ENCODE measurements at places on chromosomes 11 and 22.
A peak's percentile ranks its signal among the peaks of the same experiment; 100 is the strongest.

DNA sequence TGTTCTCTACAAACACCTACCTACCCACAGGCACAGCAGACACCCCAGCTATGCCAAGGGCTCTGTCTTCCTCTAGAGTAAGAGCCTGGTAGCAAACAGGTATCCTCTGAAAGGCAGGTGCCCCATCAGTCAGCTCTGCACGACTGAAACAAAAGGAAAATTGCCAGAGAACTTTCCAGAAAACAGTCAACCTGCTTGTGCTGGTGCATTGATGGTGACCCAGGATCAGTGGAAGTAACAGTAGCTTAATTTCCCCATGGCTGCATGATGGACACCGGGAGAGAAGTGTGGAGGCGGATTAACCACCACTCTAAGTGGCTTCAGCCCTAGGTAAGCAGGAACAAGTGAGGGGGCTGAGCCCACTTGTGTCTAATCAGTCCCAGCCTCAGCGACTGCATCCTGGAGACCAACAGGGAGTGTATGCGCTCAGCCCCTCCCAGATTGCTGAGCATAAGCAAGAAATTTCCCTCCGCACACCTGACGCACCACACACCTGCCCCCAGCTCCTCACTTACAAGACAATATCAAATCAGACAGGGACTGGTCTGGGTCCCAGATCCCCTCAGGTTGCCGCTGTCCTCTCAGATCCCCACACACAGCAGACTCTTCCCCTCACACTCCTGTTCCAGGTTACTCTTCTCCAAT lies 70.7 kb upstream of the IGLL5 start:
- no peak for DNase-seq

DNA sequence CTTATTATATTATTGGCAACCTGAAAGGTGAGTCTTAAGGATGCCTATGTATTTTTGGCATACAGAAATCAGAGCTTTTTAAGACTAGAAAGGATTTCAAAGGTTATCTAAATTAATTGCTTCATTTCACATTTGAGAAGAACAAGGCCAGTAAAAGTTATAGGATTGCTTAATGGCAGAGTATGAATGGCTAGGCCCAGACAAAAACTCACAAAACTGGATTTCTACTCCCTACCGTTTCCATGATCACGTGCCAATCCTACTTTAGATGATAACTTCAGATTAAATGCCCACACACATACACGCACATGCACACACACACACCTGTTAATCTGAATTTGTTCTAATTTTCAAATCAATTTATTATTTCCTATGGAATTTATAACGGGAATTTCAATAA lies 1.8 kb upstream of the PDE3B start:
- no peak for DNase-seq

- no peak for DNase-seq
These were observed 53.3 kb downstream of the FAT3 start for GRCh38 chr11:92277871-92278270.

- DNase-seq, result no peak
These were observed 99.4 kb upstream of the BLID start for GRCh38 chr11:122215244-122215992.

DNA sequence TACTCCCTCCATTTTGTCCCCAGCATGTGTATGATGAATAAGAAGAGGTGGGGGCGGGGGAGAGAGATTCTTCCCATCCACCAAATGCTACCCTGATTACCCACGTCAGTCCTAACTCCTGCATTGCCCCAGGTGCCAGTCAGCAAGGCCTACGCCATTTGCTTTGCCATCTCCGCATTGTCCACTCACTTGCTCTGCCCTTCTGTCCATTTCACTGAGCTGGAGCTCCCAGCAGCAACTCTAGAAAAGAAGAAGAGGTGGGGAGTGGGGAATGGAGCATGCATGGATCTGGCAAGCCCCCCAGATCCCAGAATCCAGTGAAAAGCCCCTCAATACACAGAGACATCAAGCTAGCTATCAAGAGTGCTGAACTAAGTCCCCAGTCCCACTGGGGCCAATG lies 19.0 kb downstream of the WT1 start:
- no peak for DNase-seq

GRCh38 chr11:61056571-61056970 lies 45.7 kb upstream of the CD5 start:
- DNase-seq, result no peak

- no peak for DNase-seq
These were observed 25.6 kb downstream of the MN1 start for GRCh38 chr22:27775758-27776649.

DNA sequence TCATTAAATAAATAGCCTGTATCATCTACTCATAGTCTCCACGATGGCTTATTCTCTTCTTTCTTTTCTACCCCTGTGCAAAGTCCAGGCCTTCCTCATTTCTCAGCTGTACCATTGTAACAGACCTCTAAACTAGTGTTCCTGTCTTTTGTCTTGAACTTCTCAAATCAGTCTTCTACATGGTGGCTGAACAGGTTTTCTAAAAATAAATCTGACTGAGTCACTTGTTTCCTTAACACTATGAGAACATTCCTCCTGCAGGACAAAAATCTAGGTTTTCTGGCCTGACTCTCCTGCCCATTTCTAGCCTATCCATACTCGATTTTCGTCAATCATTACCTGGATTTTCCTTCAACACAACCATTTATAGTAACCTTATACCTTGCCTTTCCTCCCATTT lies 1080.8 kb upstream of the TENM4 start:
- DNase-seq, result no peak

DNA sequence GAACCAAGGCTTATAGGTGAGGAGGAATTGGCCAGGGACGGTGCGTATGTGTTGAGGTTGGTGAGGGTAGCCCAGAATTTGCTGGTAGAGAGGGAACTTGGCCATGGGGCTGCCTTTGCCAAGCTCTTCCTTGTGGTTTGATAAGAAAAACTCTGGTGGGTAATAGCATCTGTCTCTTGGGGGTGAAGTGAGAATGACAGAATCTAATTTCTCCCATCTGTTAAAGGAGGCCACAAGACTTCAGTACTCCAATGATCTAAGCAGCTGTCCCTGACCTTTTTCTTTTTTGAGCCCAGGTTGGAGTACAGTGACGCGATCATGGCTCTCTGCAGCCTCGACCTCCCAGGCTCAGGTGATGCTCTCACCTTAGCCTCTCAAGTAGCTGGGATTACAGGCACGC lies 36.0 kb upstream of the PICK1 start:
- DNase-seq, result no peak

GRCh38 chr11:86072211-86072610 lies 3.3 kb upstream of the PICALM start:
- DNase-seq, result no peak

DNA sequence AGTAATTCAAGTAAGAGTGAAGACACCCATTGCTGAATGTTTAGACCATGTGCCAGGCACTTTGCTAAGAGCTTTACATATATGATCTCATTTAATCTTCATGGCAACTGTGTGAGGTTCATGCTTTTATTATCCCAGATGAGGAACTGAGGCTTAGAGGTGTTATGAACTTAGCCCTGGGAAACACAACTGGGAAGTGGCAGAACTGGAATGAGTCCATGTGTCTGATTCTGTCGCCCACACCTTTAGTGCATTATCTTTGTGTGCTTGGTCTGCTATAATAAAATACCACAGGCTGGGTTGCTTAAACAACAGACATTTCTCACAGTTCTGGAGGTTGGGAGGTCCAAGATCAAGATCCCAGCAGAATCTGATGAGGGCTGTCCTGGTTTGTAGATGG lies 108.7 kb upstream of the PLET1 start:
- DNase-seq, result no peak

GRCh38 chr11:64770120-64770519 lies 8.2 kb downstream of the SF1 start:
- DNase-seq, result no peak

GRCh38 chr11:110966131-110966530 lies 253.9 kb upstream of the ARHGAP20 start:
- no peak for DNase-seq

DNA sequence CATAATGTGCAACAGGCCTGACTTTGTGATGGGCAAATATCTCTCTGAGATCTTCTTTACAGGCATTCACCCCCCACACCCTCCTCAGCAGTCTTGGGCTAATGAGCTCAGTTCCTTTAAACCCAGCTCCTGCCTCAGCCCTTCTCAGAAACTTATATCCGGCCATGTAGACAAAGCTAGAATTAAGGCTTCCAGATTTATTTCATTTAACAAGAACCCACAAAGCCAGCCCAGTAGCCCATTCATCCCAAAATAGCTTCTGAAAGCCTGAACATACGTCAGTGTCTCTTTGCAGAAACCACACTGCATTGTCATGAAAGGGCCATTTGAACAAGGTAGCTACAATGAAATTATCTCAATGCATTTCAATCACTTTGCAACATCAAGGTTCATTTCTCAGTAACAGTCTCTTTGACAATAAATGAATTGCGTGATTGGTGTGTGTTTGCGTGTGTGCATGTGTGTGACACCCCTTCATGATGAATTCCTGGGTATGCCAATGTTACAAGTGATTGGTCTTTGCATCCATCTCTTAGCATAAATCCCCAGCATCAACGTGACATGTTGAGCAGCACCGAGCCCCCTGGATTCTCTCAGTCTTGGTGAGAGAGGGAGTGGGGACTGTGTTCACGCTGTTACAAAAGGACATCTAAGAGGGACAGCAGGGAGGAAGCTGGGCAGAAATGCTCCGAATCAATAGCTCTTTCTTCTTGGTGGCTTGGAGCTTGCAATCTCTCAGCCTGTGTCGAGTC lies 299.6 kb downstream of the KIRREL3 start:
- DNase-seq, result no peak

DNA sequence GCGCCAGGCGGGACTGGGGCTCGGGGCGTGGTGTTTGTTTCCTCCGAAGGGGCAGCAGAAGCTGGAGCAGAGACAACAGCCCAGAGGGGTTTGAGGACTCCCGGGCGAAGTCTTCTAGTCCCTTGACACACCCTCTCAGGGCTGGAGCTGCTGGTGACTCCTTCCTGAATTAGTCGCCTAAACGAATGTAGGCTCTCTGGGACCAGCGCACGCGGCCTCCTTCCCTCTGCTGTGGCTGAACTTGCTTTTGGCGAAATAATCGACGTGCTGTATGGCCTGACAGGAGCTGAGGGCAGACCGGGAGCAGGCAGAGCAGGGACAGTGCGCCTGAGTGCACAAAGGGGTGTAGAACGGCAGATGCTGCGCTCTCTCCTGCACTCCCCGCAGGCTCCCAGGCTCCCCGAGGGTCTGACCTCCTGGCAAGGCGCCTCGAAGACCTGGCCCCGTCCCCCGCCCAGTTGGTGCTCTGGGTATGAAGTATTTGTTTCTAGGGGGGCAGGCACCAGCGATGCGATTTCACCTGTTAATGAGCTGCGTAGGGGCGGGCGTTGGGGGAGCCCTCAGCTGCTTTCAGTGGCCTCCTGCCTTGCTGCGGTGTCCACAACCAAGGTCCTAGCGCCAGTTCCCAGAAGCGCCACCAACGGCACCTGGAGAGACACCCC lies 5.3 kb downstream of the SLC17A6 start:
- DNase-seq, result no peak

DNA sequence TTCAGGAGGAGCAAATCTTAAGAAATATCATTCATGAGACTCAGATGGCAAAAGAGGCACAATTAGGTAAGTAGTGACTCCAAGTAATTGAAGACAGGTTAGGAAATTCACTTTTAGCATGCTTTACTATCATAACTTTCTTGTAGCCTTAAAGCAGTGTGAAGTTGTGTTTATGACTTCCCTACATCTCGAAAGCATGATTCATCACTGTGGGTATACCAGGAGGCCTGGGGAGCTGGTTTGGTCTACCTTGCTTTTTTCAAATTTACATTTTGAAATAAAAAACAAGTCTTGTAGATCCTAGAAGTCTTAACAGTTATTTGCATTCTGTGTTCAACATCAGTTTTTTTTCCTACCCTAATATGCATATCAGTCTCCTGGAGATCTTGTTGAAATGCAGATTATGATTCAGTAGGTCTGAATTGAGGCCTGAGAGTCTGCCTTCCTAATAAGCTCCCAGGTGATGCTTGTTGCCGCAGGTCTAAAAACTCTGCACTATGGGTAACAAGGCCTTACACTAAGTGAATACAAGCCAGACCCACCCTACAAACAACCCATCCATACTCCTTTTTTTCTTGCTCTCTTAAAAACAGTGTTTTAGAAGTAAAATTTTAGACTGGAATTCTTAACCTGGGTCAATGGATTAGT lies 41.4 kb downstream of the TTC17 start:
- no peak for DNase-seq

DNA sequence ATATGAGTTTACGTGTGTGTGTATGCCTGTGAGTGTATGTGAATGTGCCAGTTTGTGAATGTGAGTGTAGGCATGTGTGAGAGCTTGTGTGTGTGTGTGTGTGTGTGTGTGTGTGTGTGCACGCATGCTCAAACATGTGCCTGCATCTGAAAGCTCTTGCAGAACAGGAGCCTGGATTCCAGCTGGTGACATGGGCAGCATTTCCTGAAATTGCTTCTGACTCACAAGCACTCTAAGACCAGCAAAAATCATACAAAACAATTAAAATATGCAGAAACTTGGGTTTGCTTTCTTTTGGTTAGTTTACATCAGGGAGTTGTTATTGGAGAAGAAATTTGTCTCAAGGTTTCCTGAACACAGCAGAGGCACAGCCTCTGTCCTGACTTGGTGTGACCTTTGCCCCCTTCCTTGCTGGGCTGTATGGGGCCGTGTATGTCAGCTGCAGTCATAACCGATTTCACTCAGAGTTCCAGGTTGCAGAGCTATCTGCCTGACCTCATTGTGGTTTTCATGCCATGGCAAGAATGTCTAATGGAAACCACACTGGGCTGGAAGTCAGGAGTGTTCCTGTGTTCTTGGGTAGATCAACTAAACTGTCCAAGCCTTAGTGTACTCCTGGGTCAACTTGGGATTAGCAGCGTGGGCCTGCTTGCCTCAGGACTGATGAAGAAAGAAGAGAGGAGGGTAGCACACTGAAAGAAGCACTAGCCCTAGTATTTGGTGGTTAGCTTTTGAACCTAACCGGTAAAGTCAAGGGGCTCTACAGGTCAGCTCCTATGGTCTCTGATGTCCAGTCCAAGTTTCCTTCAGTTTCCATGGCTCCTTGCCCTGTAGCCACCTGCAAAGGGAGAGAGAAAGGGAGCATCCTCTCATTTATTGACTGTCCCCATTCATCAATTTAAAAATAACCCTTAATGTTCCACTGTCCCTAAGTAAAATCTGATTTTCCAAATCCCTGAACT lies 143.7 kb downstream of the SNX19 start:
- no peak for DNase-seq

- peak; percentile 34 for DNase-seq
These were observed 14.1 kb downstream of the RPS13 start for GRCh38 chr11:17063171-17064002.

GRCh38 chr22:44538518-44539315 lies 40.7 kb upstream of the RTL6 start:
- no peak for DNase-seq

All from renal cortex interstitium (tissue), 15 donors.